Urinary bladder (tissue), 4 donors: ENCODE measurements at places on chromosomes 4 and X.

GRCh38 chr4:6124386-6125102, 75.8 kb downstream of the JAKMIP1 start:
- DNase-seq, result no peak

- DNase-seq, result no peak
Measured at GRCh38 chr4:109079201-109079600, 223.3 kb downstream of the COL25A1 start.

GRCh38 chr4:106301393-106302061, 14.5 kb downstream of the TBCK start:
- no peak for DNase-seq

- no peak for DNase-seq
Measured at GRCh38 chrX:12497832-12498591, 293.2 kb upstream of the PRPS2 start.

- DNase-seq, result no peak
Measured at GRCh38 chr4:88442689-88443191, 14.2 kb upstream of the HERC5 start.

DNA sequence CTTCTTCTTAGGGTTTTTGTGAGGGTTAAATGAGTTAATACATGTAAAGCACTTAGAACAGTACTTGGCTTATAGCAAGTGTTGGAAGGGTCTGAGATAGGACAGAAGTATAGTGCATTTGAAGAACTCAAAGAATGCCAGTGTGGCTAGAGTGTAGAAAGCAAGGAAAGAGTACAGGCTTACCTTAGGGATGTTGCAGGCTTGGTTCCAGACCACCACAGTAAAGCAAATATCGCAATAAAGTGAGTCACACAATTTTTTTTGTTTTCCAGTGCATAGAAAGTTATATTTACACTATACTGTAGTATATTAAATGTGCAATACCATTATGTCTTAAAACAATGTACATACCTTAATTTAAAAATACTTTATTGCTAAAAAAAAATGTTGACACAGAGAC, 41.3 kb downstream of the KIF4A start:
- DNase-seq, result no peak

- DNase-seq, result no peak
Measured at GRCh38 chr4:189021831-189022230, 882.6 kb downstream of the TRIML1 start.

- DNase-seq, result no peak
Measured at GRCh38 chr4:78332976-78333375, 218.6 kb upstream of the ANXA3 start.

- no peak for DNase-seq
Measured at GRCh38 chr4:185479507-185479971, 8.0 kb upstream of the CCDC110 start.

DNA sequence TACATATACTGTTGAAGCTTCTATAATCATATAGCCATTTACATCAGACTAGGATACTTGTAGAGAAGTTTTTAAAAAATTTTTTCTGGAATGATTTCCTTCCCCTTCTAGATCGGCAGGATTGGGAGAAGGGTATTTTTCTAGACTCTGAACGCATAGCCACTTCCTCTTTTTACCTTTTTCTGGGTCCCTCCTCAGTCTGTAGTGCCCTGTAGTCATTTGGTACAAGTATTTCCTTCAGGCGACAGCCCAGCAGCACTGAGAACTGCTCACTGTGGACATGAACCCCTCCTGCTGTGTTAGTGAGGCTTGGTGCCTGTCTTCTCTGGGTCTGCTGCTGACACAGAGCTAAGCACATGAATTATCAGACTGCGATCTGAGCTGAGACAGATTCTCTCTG, 255.4 kb downstream of the ARHGAP10 start:
- DNase-seq, result no peak

- DNase-seq, result no peak
Measured at GRCh38 chr4:7353846-7354610, 80.7 kb downstream of the PSAPL1 start.

DNA sequence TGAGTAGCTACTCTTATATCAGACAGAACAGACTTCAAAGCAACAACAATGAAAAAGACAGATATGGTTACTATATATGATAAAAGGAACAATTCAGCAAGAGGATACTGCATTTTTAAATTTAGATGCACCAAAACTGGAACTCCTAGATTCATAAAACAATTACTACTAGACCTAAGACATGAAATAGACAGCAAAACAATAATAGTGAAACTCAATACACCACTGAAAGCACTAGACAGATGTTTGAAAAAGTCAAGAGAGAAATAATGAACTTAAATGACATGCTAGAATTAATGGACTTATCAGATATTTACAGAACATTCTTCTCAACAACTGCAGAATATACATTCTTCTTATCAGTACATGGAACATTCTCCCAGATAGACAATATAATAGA, 99.5 kb upstream of the ITM2A start:
- DNase-seq, result no peak

GRCh38 chr4:185099024-185099682, 43.9 kb upstream of the SLC25A4 start:
- no peak for DNase-seq

DNA sequence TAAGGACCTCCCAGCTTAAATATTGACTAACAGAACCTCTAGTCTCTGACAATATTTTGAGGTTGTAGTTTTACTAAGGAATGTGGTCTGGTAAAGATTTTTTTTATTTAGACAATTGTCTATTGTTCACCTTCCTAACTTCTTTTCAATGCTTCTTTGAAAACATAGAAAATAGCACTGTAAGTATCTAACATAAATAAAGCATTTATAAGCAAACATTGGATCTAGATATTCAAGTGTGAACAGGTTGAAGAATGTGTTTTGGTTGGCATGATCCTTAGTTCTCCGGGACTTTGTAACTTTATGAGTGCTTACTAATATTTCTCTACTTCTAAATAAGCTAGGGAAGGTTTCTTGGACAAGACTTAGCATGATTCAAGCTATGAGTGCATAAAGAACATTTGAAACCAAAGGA, 285.4 kb upstream of the ARSJ start:
- no peak for DNase-seq

GRCh38 chr4:99361268-99361898, 8.8 kb upstream of the ADH1C start:
- no peak for DNase-seq

- DNase-seq, result no peak
Measured at GRCh38 chr4:23999714-24000469, 110.0 kb upstream of the PPARGC1A start.

GRCh38 chr4:36177946-36178345, 66.4 kb downstream of the ARAP2 start:
- DNase-seq, result no peak

- DNase-seq, result no peak
Measured at GRCh38 chr4:26719954-26720552, 136.2 kb downstream of the TBC1D19 start.

- no peak for DNase-seq
Measured at GRCh38 chr4:1462009-1462767, 55.9 kb upstream of the NKX1-1 start.

DNA sequence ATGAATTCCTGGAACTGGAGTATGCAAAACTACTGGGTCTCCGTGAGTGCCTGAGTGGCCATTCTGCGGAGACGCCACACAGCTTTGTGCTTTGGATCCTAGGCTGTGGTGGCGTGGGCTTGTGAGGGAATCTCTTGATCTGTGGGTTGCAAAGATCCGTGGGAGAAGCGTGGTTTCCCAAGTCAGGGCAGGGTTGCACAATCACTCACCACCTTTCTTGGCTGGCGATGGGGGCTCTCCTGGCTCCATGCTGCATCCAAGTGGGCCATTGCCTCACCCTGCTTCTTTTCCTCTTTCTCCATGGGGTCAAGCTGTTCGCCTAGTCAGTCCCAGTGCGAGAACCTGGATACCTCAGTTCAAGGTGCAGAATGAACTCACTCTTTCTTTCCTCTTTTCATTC, 62.5 kb downstream of the SLAIN2 start:
- no peak for DNase-seq
